NCI-H2081 treated with DMSO at 0.1 percent for 48 hours (cell line): ENCODE measurements at places on chromosomes 6 and 20.

DNA sequence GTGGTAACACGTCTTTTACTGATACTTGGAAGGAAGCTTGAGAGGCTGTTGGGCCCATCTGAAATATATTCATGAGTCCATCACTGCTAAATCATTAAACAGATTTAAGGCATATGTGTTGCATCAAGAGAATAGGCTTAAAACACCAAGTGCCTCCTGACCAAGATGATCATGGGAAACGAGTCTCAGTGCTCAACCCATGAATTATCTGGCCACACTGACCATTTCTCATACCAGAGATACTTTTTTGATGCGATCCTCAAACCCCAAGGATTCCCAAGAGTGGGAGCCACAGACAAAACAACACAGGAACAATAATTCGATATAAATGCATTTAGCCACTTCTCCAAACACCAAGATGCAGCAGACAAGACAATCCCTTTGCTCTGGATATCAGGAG, 17.2 kb downstream of the HEY2 start:
- no peak for DNase-seq

DNA sequence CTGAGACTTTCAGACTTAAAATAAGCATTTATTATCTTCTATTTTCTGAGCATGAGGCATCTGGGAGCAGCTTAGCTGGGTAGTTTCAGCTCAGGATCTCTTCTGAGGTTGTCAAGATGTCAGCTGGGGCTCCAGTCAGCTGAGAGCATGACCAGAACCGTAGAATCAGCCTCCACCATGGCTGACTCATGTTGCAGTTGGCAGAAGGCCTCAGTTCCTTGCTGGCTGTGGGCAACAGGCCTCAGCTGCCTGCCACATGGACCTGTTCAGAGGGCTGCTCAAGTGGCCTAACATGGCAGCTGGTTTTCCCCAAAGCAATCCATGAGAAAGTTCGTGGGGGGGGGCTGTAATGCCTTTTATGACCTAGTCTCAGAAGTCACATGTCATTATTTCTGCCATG, 142.3 kb downstream of the LY86 start:
- no peak for DNase-seq

- no peak for DNase-seq
Measured at GRCh38 chr6:139355777-139356445, 18.5 kb downstream of the CITED2 start.

GRCh38 chr20:59937150-59937549, 3.0 kb downstream of the PPP1R3D start:
- no peak for DNase-seq

- no peak for DNase-seq
Measured at GRCh38 chr20:10676518-10676917, 2.7 kb upstream of the JAG1 start.

- no peak for DNase-seq
Measured at GRCh38 chr20:24443436-24443835, 26.0 kb upstream of the SYNDIG1 start.

DNA sequence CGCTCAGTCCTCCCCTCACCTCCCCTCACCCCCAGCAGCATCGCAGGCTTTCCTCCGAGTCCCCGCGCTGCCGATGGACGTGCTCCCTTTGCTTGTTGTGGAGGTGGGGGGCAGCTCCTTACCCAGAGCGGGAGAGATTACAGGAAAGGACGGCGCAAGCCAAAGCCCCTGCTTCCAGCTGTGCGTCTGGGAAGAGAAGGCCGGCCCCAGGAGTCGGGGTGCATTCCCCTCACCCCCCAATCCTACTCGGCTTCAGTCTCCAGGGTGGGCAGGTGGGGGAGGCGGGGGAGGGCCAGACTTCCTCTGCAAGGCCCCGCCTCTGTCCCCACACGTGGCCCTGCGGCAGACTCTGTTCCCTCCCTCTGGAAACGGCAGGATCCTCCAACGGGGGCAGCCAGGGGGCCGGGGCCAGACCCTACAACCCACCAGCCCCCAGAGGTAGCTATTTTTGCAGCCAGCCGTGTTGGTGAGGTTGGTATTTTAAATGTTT, 43.6 kb downstream of the NTSR1 start:
- DNase-seq = no peak

GRCh38 chr20:31608251-31608945, 3.3 kb downstream of the ID1 start:
- peak; percentile 88 for DNase-seq

DNA sequence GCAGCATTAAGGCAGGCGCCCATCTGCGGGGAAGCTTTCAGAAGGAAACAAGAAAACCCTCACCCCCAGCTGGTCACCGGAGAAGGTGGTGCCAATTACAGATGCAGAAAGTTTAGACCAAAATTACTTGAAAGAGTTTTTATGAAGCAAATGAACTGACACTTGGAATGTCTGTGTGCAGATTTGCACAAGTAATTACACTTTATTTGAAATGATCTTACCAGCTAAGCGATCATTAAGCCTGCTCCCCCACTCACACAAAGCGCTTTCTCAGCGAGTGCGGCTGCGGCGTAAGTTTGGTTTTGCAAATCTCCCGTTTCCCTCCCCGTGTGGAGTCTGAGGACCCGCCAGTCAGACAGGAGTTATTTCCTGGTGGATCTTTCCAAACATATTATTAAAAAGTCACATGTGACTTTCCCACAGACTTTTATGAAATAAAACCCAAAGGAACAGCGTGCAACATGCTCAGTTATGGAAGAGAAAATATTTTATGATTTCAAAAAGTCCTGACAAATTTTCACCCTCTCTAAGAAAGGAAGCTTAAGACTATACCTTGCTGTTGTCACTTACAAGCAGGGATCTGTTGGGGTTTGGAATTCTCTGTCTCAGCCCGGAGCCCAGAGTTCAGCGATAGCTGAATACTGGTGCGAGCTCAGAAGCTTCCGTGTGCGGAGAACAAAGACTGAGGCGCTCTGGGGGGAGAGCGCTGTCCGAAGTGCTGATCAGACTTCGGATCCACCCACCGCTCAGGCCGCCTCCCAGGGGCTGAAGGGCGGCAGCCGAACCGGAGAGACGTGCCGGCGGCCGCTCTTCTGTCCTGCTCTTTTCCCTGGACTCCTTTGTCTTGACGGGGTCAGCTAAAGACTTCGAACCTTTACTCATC, 2.7 kb upstream of the MYT1 start:
- no peak for DNase-seq

DNA sequence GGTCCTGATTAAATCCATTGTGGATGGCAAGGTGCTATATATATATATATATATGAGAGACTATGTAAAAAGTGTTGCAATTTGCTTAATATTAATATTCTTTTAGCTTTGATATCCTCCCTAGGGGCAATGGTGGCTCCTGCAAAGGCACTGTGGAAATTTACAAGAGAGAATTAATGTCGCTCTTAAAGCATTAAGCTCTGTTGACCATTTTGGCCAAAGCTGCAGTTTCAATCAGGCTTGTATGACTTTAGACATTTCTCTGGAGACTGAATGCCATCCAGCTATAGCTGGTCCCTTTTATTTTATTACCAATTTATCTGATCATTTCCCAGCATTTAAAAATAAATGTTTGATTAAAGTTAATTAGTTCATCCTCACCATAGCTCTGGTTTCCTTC, 155.3 kb downstream of the JARID2 start:
- no peak for DNase-seq

- no peak for DNase-seq
Measured at GRCh38 chr6:101178748-101179147, 214.8 kb upstream of the GRIK2 start.

DNA sequence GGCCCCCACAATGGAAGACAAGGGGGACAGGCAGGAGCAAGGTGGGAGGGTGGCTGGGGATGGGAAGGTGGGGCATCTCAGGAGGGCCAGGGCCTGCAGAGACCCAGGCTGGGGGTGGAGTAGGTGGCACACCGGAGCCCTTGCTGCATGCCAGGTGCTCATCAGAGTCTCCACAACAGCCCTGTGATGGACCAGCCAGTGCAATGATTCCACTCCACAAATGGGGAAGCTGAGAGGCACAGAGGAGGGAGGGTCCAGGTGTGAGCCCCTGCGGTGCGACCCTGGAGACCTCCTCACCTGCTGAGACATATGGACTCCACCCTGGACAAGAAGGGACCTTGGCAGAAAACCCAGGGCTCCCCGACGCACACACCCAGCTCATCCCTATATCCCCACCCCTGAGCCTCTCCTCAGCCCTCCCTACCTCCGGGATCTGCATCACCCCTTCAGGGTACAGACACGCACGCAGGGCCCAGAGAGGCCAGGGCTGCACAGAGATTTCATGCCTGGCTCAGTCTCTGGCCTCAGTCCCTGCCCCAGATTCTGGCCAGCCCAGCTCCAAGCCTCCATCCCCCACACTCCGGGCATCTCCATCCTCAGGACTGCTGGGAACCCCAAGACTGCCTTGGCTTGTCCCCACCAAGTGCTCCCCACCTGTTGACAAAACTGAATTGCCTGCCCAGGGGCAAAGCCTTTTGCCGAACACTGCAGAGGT, 7.1 kb upstream of the GRM4 start:
- DNase-seq = no peak

DNA sequence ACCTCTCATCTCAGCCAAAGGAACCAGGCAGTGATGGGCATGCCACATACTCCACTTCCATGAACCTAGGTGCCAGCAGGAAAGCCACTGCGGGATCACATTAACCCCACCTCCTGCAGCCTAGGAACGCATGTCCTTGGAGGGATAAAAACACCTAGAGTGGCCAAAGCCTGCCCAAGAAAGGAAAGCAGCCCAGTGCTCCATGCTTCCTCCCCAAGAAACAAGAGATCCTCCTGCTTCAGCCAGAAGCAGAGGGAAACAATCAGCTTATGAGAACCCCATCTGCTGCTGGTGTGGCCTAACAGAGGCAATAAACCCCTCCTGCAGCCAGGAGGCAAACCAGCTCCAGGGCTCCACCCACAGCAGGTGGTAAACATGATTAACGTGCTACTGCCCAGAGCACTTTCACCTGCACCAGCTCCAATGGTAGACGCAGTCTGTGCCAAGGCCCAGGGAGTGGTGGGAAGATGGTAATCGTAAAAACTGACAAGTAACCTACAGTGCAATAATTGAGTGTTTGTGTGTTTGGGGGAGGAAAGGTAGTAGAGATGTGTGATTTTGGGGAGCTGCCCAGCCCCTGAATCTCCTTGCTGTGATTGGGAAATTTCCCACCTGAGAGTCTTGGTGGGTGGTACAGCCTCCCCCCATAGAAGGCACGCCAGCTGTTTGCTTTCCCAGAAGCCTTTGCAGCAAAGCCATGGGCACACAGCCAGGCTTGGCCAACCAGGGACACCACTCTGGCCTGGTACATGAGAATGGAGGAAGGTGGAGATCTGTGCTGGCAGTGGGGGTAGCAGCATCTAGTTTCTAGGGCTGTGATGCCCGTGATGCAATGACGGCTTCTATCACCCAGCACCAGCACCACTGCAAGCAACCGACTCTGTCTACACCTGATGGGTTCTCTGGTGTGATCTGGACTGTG, 50.6 kb upstream of the TBC1D7 start:
- DNase-seq = peak; percentile 89

DNA sequence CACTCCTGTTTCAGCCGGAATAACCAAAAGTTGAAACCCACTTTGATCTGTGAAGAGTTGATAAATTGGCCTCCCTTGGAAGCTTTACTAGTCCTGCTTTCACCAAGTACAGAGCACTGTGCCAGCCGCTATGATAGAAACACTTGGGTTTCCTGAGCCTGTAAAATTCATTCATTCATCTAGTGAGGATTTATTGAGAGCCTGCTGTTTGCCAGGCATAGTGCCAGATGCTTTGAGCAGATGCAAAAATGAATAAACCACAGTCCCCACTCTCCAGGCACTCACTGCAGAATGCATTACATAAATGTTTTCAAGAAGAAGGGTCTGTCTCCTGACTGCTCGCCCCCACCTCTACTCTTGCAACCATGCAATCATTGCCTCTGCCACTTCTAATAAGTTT, 25.3 kb upstream of the TMEM217 start:
- no peak for DNase-seq

DNA sequence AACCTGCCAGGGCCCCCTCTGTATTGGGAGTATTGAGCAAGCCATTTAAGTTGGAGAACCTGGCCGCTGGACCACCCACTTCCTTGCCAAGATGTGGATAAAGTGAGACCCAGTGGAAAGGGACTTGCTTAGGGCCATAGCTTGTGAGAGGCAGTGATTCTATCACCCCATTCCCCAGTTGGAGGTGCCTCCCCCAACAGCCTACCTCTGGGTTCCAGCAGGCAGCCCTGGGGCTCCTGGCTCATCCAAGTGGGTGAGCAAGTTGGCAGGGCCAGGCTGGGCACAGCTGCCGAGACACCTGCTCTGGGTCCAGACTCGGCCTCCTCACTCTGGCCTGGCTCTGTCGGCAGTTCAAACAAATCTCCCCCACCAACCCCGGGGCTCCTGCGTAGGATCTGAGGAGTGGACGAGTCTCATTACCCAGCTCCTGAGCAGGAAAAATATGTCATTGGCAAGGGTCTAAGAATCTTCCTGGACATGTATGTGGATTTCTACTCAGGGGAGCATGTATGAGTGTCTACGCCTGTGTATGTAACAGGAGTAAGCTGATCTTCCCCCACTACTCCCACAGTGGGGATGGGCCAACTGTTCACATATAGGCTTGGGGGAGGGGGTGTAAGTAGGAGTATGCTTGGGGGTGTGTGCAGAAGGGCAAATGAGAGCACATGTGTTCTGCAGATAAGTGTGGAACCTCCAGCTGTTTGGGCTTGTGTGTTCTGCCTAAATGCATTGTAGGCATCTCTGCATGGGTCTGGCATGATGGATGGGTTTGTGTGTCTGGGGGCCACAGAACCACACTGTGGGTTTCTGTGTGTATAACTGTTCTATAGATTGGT, 1.9 kb downstream of the ID1 start:
- DNase-seq = peak; percentile 15

GRCh38 chr6:78832091-78832808, 35.1 kb upstream of the IRAK1BP1 start:
- DNase-seq = no peak

- no peak for DNase-seq
Measured at GRCh38 chr20:986733-987355, 15.3 kb downstream of the RSPO4 start.
